Aorta (tissue), 5 donors: ENCODE measurements at places on chromosomes 2 and 18.

GRCh38 chr2:120109186-120110061 lies 96.5 kb downstream of the EPB41L5 start:
- DNase-seq = no peak

DNA sequence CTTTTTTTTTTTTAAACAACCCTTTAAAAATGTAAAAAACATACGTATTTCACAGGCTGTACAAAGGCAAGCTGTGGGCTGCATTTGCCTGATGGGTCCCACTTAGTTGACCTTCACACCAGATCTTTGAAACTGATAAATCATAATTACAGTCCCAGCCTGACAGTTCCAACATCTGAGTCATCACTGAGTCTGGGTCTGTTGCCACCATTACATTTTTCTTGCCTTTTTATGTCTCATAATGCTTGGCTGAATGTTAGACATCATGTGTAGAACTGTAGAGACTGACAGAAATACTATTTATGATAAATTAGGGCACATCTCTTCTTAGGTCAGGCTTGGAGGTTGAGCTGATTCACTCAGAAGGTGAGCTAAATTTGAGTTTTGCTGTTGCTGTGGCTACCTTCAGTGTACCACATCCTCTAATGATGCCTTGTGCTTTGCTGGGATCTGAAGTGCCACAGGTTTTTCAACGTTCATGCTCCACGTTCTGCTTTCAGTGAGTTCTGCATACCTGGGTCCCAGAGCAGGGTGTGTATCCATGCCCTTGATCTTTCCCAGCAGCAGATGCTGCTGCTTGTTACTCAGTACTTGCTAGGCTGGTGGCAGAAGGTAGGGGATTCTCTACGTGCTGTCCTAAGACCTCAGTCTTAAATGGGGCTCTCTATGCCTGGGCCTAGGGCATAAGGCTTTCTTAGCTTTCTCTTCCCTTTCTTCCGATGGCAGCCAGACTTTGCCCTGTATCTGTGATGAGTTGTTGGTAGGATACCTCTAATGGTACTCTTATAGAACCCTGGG lies 160.6 kb upstream of the SMAD7 start:
- no peak for DNase-seq

DNA sequence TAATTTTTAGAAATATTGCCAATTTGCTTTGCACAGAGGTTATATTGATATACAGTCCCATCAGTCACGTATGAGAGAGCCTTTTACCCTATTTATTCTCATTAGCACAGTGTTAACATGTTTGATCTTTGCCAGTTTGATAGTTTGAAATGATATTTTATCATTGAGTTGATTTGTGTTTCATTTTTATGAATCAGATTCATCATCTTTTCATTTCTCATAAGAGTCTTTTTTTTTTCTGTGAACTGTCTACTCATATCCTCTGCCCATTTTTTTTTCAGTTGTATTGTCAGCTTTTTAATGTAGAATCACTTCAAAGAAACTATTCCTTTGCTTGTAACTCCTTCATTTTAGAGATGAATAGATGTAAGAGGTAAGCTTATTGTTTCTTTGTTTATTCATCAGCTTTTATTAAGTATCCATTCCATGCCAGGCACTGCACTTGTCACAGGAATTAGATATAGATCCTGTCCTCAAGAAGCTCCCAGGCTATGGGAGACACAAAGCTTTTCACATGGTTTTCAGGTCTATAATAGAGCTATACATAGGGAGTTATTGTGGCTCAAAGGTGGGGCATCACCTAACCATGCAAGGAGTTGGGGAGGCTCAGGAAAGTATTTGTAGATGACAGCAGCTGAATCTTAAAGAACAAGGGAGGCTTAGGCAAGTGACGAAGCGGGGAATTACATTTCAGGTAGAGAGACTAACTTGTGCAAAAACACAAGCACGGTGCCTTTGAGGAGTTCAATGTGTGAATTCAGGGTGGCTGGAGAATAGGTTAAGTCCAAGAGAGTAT lies 42.1 kb downstream of the CD28 start:
- DNase-seq = no peak

- DNase-seq = peak; percentile 26
Measured at GRCh38 chr18:48018851-48019250, 88.4 kb upstream of the SMAD2 start.

DNA sequence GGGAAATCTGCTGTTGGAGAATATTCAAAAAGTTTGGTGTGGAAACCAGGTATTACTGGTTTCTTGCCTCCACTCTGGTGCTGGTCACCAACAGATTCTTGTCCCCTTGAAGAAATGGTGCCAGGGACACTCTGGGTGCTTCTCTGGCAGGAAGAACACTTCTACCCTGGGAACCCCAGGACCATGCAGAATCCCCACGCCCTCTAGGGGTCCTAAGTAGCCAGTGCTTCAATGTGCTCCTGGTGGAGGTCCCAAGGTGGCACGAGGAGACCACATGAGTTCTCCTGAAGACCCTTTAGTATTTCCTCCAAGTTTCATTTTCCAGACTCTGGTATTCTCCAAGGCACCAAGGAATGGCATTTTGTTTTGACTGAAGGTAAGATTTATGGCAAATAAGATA lies 380.6 kb downstream of the TSN start:
- DNase-seq = no peak

GRCh38 chr18:78776151-78776550 lies 203.5 kb upstream of the SALL3 start:
- DNase-seq = peak; percentile 23
